ENCODE measurements at places on chromosomes 12 and 14.

GRCh38 chr14:76328457-76329137 lies 47.3 kb upstream of the ESRRB start:
- DNase-seq = no peak

- no peak for DNase-seq
Measured at GRCh38 chr12:64801381-64801780, 23.1 kb upstream of the TBC1D30 start.

DNA sequence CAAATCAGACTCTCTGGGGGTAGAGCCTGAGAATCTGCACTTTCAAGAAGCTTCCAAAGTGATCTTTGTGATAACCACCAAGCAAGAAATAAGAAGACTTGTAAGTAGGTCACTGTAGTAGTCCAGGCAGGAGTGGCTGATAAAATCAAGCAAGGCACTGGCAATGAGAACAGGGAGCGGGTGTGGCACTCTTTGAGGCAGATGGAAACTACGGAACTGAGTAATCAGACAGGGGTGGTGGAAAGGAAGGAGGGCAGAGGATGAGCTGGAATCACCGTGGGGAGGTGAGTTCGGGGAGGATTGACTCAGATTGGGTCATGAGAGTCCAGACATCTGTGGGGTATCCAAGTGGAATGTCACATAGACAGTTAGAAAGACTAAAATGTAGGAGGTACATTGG lies 44.4 kb upstream of the PLXNC1 start:
- no peak for DNase-seq

- DNase-seq = peak; percentile 34
Measured at GRCh38 chr14:101019541-101019940, 116.0 kb upstream of the RTL1 start.
